A375 (cell line): ENCODE measurements at places on chromosomes 4 and X. TPM values are rescaled to one million over a fixed set of nuclear protein-coding genes. Genes with fewer than 3 reads are reported as not detected.

MPP1 gene
- 6.6 and 9.6 TPM in 2 replicates for total RNA-seq

ATP8A1 gene
- 1.8 and 4.2 TPM in 2 replicates for total RNA-seq

GPR101 gene
- total RNA-seq = not detected in 2 replicates

SNCA gene
- 11.4 and 12.3 TPM in 2 replicates for total RNA-seq

SSX2 gene
- 0.72 and 4.5 TPM in 2 replicates for total RNA-seq
